ENCODE measurements at places on chromosomes 7 and 10.

DNA sequence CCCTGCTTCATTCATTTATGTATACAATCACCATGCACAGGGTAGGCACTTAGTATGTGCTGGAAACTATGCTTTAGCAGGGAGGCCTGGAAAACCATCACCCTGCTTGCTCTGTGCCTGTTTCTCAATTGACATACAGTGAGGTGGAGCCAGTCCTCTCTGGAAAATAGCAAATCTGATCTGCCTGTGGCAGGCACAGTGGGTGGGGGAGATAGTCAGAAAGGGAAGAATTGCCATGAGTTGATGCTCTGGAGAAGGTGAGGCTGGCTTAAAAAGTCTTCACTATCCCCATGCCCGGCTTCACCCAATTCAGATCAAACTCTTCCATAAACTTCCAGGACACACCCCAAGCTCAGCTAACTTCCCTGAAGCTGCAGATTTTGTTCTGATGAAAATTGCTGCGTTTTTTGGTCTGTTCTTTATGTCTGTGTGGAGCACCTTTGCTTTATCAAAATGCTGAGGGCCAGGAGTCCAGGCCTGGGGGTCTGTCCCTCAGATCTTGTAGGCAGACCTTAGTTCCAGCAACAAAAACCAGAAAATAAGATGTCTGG lies 84.8 kb downstream of the ANK3 start:
- DNase-seq = no peak

- DNase-seq = no peak
Observed at GRCh38 chr10:14240253-14241189, 90.2 kb downstream of the FRMD4A start.

GRCh38 chr7:18206331-18206730 lies 178.7 kb upstream of the PRPS1L1 start:
- DNase-seq = no peak

- DNase-seq = no peak
Observed at GRCh38 chr10:9222917-9223316, 1168.4 kb downstream of the GATA3 start.

GRCh38 chr10:29389935-29390334 lies 101.1 kb downstream of the LYZL1 start:
- DNase-seq = no peak

DNA sequence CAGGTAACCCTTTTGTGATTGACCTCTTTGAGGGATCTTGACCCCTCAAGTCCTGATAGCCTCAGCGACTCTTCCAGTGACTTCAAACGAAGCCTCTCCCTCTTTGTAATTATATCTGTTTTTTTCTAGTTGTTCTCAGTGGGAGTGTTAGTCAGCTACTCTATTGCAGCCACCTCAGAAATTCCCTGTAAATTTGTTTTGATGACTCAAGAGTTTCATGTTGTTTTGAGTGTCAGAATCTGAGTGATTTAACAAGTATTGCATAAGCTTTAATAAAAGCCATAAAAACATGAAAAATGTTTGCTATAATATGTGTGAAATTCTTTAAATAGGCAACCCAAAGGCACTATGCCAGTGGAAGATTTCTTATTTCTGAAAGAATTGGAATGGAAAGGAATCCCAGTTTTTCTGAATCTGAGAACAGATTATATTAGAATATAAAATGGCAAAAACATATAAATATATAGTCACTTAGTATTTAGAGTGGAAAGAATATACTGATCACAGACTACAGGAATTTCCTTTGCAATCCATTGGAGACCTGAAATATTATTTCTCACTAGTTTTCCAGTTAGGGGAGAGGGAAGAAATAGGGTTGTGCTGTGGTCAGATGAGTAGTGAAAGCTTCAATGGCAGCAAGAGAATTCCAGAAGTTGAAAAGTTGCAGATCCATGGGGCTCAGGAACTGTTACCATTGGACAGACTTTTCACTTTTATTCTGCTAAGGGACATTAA lies 94.4 kb upstream of the SEMA3C start:
- no peak for DNase-seq

DNA sequence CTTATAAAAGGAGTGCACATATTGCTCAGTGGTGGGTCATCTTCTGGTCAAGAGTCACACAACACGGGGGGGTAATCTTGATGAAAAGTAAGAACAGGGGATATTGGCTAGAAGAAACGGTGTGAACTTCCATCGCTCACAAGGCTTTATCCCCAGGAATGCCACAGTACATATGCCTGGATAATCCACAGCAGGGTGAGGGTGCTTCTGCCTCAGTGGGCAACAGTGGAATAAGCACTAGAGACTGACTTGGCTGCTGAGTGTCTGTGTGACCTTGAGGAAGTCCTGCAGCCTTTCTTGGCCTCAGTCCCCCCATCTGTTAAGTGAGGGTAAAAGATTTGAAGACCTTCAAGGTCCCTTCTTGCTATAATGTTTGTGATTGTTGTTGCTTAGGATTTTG lies 44.9 kb upstream of the SHH start:
- DNase-seq = no peak

- no peak for DNase-seq
Observed at GRCh38 chr7:50766106-50766848, 16.4 kb downstream of the GRB10 start.

DNA sequence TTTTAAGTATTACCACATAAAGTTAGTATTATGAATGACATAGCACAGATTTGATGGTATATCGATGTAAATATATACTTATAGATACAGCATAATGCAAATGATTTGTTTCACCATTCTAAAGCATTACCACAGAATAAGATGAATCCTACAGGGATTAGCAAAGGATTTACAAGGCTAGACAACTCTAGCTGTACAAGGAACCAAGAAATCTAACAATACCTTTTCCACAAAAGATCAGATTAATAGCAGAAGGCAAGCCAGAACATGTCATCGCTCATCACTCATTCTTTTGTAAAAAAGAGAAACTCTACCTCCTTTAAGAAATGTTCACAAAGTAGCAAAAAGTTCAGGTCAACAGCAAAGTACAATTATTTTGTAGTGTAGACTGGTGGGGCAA lies 105.1 kb upstream of the ANK3 start:
- DNase-seq = no peak

DNA sequence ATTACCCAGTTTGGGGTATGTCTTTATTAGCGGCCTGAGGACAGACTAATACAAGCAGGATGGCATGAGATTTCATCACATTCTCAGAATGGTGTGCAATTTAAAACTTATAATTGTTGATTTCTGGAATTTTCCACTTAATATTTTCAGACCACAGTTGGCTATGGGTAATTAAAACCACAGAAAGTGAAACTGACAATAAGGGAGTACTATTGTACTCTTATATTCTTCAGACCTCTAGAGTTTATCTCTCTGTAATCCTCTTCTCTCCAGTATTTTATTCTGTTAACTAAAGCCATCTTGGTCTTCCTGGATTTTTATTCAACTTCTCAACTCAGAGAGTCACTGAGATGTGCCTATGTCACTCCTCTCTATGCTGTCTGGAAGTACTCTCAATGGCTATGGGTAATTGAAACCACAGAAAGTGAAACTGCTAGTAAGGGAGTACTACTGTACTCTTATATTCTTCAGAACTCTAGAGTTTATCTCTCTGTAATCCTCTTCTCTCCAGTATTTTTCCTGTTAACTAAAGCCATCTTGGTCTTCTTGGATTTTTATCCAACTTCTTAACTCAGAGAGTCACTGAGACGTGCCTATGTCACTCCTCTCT lies 118.3 kb downstream of the PPP1R17 start:
- DNase-seq = no peak

GRCh38 chr7:120547605-120548004 lies 274.6 kb downstream of the KCND2 start:
- no peak for DNase-seq

DNA sequence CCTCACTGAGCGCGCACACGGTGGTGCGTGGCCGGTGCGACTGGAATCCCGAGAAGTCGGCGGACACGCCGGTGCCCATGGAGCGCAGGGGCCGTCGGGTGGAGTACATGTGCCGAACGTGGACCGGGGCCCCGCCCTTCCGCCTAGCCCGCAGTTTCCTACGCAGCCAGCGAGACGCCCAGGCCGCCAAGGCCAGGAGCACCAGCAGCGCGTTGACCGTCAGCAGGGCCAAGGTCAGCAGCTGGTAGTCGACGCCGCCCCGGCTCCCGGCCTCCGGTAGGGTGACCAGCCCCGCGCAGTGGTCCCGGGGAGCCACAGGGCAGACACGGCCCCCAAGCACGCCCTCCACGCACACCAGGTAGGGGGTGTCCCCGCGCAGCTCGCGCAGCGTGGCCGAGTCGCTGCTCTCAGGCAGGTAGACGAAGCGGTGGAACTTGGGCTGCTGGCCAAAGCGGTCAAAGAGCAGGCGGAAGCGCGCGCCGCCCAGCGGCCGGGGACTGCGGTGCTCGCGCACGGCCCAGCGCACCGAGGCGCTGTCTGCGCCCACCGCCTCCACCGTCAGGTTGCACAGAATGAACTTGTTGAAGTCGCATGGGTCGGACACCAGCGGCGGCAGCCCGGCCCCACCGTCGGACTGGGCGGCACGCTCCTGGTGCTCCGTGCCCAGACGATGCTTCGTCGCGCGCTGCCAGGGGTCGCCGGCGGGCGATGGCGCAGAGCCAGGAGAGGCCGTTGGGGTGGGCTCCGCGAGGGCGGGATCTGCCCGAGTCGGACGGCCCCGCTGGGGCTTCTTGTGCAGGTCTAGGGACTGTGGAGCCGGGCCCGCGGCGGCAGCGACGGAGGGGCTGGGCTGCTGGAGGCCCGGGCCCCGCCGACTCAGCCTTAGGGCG lies 2.2 kb downstream of the TRIL start:
- DNase-seq = peak; percentile 52

DNA sequence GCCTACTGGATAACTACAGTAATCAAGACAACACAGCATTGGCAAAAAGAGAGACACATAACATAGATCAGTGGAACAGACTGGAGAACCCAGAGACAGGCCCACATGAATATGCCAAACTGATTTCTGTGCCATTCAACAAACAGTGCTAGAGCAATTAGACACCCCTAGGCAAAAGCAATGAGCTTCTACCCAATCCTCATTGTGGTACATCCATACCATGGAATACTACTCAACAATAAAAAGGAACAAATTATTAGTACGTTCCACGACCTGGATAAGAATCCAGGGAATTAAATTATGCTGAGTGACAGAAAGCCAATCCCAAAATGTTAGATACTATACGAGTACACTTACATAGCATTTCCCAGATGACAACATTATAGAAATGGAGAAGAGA lies 2.8 kb upstream of the SVIL start:
- no peak for DNase-seq

- DNase-seq = no peak
Observed at GRCh38 chr10:88828310-88828709, 23.3 kb downstream of the ANKRD22 start.
